ENCODE measurements at places on chromosomes 6 and 20.

GRCh38 chr6:83153883-83154521, 39.1 kb downstream of the PGM3 start:
- no peak for DNase-seq

GRCh38 chr20:1619861-1620444, at the start of gene SIRPB1:
SIRPB1 (minus strand) TSS chr20:1620009; CDS start chr20:1619944, 65 bp downstream.
- no peak for DNase-seq

DNA sequence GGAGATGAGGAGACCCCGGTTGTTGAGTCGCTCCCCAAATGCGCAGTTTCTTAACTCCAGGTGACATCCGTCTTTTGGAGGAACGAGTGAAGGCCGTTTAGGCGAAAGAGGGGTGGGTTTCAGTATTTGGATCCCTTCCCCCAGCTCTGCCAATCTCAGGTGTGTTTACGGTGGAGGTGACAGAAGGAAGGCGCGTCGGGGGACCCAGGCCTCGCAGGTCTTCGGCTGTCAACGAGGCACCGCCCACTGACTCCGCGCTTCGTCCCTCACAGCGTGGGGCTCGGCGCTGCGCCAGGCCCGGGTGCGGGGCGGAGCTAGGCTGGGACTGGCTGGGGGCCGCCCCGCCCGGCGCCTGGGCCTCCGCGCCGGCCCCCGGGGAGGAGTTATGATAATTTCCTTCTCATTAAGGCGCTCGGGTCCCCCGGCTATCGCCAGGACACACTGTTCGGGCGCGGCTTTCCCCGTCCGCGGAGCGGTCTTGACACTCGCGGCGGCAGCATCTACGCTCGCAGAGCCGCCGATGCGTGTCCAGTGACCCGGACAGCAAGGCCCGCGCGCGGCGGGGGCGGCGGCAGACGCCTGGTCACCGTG, at the start of gene TFAP2C:
TSS of gene TFAP2C (plus strand) at position 434 of the 591 bp plus-strand sequence. CDS start 239 bp downstream, outside the sequence.
- peak; percentile 63 for DNase-seq

DNA sequence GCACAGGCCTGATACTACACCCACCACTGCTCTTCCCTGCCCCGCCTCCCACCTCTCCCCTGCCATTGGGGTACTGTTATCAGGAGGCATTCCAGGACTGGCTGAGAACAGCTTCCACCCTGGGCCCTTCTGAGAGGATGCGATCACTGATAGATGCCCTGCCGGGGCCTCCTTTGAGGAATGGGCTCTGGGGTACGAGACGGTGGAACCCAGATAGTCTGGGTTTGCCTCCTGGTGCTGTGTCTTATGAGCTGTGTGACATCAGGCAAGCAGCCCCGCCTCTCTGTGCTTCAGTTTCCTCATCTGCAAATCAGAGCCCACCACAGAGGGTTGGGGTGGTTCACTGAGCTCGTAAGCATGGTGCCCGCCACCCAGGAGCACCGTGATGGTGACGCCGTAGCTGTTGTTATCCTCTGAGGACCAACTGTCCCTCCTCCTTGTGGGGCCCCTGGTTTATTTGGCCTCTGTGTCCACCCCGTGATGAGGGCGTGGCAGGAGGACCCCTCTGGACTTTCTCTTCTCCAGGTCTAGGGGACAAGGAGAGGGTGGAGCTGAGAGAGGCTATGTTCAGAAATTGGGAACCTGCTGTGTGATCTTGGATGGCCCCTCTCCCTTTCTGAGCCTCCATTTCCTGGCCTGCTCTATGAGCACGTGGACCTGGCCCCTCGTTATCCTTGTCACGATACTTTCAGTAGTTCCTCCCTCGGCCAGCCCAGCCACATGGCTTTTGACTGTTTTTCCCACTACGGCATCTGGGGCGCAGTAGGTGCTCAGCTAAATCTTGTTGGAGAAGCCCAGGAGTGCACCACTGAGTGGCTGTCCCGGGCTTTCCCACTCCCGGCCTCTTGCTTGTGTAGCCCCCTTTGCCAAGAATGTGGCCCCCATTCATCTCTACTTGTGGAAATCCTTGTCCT, 18.3 kb downstream of the SRC start:
- peak; percentile 52 for DNase-seq

GRCh38 chr20:911882-912600, 4.1 kb downstream of the ANGPT4 start:
- DNase-seq = no peak

- DNase-seq = peak; percentile 73
Observed at GRCh38 chr20:2469991-2470422, 582 bp downstream of the SNRPB start.

DNA sequence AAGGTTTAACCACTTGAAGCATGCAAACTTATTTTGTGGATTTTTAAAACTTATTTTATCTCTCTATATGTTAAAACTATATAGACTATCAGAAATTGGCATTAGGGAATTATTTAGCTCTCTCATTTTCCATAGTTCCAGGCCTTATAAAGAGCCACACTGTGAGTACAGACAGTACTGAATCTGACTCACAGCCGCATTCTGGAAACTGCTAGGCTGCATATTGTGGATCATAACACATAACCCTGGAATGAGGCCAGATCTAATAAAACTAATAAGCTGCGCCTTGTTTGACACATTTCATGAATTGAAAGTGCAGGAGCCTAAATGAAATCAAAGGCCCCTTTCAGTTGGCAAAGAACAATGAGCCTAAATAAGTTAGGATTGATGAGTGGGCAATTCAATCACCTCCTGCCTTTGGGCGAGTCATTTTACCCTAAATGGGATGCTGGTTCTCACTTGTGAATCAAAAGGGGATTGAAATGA, 308.4 kb downstream of the PACRG start:
- no peak for DNase-seq

- no peak for DNase-seq
Observed at GRCh38 chr20:9985773-9986172, 49.0 kb upstream of the ANKEF1 start.

GRCh38 chr6:3259491-3259958, 778 bp downstream of the PSMG4 start:
- no peak for DNase-seq

GRCh38 chr20:16517946-16518783, 55.1 kb downstream of the KIF16B start:
- DNase-seq = no peak

- no peak for DNase-seq
Observed at GRCh38 chr6:13229205-13230085, 98.9 kb downstream of the TBC1D7 start.

DNA sequence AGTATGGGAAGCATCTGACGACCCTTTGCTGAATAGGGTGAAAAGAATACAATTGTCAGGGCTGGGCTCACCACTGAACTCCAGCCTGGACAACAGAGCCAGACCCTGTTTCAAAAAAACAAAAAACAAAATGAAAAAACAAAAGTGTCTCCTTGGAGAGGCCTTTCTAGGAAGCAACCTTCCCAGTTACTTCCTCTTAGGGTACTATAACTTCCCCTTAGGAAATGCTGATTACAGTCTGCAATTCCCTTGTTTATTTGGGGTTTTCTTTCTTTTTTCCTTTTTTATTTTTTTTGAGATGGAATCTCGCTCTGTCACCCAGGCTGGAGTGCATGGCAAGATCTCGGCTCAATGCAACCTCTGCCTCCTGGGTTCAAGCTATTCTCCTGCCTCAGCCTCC, 20.5 kb upstream of the TTPAL start:
- DNase-seq = no peak

DNA sequence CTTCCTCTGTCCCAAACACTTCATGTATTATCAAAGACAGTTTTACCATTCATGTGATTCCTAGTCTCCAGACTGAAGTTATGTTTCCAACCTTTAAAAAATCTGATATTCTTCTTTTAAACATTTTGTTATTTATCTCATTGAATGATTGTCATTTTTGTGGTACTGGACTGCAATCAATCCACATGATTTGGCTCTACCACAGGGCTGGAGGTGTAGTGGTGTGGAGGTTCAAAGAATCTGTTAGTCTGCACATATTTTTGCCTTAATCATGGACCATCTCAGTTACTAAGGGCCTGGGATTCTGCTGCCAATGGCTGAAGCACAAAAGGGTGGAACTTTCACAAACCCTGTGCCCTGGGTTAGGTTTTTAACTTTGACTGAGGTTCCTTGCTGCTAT, 164.1 kb upstream of the JAG1 start:
- DNase-seq = no peak

DNA sequence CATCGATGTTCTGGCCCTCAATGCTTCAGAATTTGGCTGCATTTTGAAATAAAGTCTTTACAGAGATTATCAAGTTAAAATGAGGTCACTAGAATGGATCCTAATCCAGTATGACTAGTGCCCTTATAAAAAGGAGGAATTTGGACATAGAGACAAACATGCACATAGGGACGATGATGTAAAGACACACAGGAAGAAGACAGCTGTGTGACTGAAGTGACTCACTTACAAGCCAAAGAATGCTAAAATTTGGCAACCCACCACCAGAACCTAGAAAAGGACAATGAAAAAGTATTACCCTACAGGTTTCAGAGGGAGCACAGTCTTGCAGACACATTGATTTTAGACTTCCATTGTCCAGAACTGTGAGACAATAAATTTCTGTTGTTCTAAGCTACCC, 322.8 kb upstream of the GJE1 start:
- DNase-seq = no peak

DNA sequence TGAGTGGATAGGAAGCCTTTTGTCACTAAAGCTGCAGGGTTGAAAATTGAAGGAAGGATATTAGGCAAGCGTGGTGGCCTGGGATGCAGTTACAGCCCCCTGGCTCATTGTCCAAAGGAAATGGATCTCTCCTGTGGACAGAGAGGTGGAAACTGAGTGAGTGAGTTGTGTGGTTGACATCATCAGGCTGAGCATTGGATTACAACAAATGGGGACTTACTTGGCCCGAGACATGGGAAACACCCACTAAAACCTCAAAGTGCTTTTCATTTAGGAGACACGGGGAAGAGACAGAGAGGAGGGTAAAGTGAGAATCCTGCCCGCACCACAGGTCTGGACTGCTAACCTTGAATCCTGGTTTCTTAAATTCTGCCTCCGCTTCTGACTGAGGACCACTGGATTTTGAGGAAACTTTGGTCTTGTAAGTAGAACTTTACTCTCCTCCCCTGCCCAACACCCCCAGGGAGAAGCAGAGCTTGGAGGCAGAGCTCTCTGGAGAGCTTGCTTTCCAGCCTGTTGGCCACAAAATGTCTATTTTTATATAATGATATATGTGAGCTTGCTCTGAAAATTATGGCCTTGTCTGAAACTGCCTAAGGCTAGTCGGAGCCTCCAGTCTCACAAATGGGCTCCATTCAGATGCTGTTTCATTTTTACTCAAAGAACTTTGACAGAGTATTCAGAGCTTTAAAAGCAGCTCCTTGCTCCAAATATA, at the start of gene PKIG:
TSS of gene PKIG (plus strand) at position 269 of the 715 bp plus-strand sequence. CDS start 31,978 bp downstream, outside the sequence.
- peak; percentile 71 for DNase-seq

DNA sequence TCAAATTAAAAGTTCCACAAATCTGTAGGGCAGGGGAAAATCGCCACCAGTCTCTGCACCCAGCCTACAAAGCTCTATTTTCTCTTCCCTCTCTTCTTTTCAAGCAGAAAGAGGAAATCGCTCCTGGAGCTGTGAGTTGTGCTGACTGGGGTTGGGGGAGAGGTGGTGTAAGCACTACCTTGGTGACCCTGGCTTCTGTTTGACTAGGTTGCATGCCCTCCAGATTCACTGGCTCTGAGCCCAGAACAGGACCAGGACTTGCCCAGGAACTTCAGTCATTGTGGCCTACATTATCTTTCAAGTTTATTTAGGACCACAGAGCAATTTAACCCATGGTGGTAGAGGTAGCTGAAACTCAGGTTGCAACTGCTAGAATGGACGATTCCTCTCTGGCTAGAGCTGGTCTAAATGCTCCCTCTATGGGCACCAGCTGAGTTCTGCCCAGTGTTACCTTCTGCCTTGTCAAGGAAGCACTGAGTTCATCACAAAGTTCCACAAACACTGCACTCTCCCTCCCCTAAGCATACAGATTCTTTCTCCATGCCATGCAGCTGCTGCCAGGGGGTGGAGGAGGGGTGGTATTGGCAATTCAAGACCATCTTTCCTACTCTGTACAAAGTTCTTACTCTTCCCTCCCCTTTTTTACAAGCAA, 122.0 kb upstream of the BMP5 start:
- no peak for DNase-seq

DNA sequence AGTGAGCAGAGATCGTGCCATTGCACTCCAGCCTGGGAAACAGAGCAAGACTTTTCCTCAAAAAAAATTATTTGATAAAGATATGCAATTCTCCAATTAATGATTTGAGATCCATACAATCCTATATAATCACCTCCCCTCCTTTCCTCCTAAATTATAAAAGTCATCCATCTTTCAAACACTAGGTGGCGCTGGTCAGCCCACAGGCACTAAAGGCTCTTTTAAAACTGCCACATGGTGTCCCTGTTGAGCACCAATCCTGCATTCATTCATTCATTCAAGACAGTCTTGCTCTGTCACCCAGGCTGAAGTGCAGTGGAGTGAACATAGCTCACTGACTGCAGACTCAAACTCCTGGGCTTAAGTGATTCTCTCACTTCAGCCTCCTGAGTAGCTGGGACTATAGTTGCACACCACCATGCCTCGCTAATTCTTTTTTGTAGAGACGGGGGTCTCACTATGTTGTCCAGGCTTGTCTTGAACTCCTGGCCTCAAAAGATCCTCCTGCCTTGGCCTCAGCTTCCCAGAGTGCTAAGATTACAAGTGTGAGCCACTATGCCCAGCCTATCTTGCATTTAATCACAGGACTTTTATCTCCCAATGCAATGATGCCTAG, 58.7 kb upstream of the SLC2A12 start:
- DNase-seq = no peak

GRCh38 chr20:51594236-51595057, 51.9 kb upstream of the NFATC2 start:
- DNase-seq = peak; percentile 72

GRCh38 chr20:44747166-44748004, 1.7 kb downstream of the KCNK15 start:
- DNase-seq = peak; percentile 86

GRCh38 chr6:15443119-15443830, 197.4 kb downstream of the JARID2 start:
- DNase-seq = no peak

DNA sequence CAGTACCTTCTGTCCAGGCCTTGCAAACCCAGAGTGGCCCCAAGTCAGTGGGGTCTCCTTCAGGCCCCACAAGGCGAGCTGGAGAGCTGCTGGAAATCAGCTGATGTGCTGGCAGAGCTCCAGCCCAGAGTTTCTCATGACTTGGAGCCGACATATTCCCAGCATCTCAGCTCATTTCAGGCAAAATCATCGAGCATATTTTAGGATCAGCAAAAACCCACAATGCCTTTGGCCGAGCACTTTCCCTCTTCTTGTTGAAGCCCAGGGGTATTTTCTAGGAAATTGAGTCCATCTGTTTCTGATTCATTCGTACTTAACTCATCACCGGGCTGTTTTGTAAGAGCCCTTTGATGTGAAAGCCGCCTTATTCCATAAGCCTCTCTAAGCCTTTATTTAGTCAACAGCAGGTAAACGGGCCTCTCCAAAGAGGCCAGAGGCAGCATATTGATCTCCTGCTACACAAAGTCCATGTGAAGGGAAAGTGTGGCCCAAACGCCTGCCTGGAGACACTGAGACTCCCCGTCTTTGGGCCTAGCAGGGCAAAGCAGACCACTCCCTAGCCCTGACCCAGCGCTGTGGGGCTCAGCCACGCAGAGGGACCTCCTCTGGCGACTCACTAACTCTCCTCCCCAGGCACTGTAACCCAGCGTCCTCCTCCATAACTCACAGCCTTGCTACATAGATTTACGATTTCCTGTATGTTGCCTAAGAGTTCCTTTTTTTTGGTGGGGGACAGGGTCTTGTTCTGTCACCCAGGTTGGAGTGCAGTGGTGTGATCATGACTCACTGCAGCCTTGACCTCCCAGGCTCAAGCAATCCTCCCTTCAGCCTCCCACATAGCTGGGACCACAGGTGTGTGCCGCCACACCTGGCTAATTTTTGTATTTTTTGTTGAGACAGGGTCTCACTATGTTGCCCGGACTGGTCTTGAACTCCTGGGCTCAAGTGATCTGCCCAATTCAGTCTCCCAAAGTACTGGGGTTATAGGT, 12.1 kb upstream of the C20orf203 start:
- no peak for DNase-seq

- DNase-seq = no peak
Observed at GRCh38 chr20:47810721-47811347, 25.6 kb upstream of the SULF2 start.

Measured in tibial artery (tissue), 4 donors.